ENCODE measurements at places on chromosomes 11 and 22.

DNA sequence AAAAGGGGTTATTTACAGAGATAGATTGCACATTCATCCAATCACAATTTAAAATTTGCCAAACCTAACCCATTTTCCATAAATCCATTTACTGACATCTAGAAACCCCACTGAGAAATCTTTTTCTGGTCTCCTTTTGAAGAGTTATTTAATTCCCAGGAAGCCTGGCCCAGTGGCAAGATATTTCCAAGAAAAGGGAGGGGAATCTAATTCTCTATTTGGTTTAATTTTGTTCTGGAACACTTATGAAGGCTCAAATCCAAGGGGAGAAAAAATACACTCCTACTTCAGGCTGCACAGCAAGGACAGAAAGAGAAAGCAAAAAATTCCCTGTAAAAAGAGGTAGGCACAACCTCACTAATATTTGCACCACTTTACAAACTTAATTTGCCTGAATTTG lies 88.2 kb upstream of the LDLRAD3 start:
- DNase-seq, result no peak

- no peak for DNase-seq
Observed at GRCh38 chr11:80727315-80727714, 1286.5 kb upstream of the TENM4 start.

DNA sequence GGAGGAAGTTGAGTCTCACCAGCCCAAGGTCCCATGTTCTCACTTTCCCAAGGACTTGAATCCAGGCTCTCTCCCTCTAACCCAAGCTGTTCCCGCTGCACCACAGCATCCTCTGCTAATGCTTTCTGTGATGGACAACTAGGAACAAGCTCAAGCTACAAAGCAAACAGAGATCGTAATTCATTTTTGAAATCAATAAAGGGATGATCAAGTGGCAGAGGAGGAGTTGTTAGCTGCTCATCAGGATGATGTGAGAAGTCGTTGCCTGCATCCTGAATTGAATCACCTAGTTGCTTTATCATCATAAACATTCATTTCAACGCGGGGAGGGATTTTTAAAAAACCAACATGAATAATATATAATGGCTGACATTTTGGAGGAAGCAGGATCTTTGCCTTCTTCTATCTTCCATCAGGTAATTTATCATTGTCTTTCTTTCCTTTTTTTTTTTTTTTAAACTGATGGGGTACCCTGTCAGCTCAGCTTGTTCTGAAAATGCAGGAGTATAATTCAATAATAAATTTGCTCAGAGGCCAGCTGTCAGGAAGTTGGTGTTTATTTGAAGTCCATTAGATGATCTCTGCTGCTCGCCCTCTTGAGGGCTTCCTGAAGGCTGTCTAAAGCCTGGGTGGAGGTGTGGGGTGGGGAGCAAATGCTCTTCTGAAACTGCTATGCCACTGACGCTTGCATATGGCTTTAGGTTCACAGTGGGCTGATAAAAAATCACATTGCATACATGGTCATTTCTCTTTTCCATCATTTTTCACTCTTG lies 174.4 kb upstream of the NARS2 start:
- DNase-seq, result no peak

GRCh38 chr11:35011389-35011788 lies 95.0 kb downstream of the PDHX start:
- DNase-seq, result no peak

- DNase-seq, result no peak
Observed at GRCh38 chr11:101277036-101277435, 147.4 kb upstream of the PGR start.

- DNase-seq, result no peak
Observed at GRCh38 chr11:116310226-116310625, 462.6 kb downstream of the BUD13 start.

DNA sequence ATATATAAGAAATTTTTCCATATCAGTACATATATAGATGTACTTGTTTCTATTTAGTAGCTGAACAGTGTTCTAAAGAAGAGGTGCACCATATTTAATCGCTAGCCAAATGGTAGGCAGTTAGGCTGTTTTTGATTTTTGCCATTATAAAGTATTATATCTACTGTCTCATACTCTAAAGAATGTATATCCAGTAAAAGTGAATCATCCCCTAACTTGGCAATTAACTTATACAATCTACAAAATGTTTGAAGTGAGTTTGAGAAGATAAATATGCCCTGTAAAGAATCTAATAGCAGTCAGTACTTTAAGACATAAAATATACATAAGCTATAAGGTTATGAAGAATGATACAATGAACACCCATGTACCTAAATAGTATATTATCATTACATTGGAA lies 291.5 kb downstream of the SWAP70 start:
- DNase-seq, result no peak

GRCh38 chr22:25564320-25564978 lies at the start of gene GRK3:
Gene GRK3, plus strand, starts transcription at chr22:25564675. Its CDS starts 366 bp downstream, at chr22:25565041.
- peak; percentile 46 for DNase-seq

- no peak for DNase-seq
Observed at GRCh38 chr11:118574636-118575035, 2.4 kb downstream of the ARCN1 start.

All from stimulated activated CD4-positive, alpha-beta T cell treated with anti-CD3 and anti-CD28 coated beads, Interleukin-1b, Interleukin-23, amount 100 ng/mL, for 4 hours (primary cell).